ENCODE measurements at places on chromosomes 2 and 18.

GRCh38 chr2:241534293-241534692, 24.3 kb upstream of the BOK start:
- no peak for DNase-seq

DNA sequence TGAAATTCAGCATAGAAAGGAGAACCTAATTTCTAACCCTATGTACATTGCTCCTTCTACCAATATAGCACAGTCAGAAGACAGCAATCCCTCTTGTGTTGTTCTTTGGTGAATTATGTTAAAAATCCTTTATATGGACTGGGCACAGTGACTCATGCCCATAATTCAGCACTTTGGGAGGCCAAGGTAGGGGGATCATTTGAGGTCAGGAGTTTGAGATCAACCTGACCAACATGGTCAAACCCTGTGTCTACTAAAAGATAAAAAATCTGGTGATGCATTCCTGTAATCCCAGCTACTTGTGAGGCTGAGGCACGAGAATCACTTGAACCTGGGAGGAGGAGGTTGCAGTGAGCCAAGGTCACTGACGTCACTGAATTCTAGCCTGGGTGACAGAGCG, 195.6 kb downstream of the TMX3 start:
- no peak for DNase-seq

- no peak for DNase-seq
Observed at GRCh38 chr2:7073901-7074300, 156.7 kb downstream of the RNF144A start.

GRCh38 chr2:234252772-234253171, 202.3 kb downstream of the SPP2 start:
- DNase-seq: no peak

GRCh38 chr2:168518555-168519066, 62.5 kb downstream of the CERS6 start:
- DNase-seq: peak; percentile 52

DNA sequence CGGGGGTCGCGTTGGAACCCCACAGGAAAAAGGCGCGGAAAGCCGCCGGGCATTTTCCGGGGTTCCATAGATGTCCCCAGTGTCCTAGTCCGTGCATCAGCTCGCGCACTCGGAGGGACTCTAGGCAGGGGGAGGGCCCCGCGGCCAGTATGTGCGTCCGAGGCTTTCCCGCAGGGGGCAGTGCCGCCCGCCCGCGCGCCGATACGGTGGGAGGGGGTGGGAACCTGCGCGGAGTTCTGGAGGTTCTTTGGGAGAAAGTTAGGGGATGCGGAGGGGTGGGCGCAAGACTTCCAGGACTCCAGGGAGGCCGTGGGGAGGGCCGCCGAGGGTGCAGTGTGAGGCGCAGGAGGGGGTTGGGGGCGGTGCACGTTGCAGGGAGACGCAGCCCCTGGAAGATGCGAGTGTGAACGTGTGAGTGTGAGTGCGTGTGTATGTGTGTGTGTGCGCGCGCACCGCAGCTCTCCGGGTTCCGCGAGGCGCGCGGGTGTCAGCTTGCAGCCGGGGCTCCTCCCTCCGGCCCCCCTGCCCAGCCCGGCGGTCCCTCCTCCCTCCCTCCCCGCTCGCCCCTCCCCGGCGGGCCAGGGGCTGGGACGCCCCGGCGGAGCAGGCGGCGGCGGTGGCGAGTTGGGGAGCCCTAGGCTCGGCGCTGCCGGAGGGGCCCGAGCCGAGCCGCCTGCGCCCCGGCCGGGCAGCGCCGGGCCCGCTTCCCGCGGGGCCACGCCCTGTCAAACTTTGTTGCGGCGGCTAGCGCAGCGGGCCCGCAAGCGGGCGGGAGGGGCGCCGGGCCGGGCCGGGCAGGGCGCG, at the start of gene TCF7L1:
Gene TCF7L1 (plus strand): TSS at position 559 of the 804 bp plus-strand sequence. CDS start 293 bp downstream, outside the sequence.
- peak; percentile 83 for DNase-seq

DNA sequence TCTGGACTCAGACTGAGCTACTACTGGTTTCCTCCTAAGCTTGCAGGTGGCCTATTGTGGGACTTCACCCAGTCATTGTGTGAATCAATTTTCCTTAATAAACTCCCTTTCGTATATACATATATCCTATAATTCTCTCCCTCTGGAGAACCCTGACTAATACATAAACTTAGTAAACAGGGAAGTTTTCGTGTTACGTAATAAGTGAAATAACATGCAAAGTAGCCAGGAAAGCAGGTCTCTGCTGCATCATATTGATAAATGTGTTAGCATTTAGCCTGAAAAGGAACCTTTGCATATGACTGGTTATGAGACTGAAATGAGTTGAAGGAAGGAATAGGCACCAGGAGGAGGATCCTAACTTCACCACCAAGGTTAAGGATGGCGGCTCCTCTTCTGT, 527.2 kb upstream of the FAM98A start:
- no peak for DNase-seq

DNA sequence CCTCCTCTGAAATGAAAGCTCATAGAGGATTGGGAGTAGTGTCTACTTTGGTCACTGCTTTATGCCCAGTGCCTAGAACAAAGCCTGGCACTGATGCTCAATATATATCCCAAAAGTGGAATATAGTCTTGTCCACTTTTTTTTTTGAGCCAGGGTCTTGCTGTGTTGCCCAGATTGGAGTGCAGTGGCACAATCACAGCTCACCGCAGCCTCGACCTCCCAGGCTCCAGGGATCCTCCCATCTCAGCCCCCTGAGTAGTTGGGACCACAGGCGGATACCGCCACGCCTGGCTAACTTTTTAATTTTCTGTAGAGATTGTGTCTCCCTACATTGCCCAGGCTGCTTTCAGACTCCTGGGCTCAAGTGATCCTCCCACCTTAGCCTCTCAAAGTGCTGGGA, 3.8 kb downstream of the FKBP7 start:
- DNase-seq: no peak

- peak; percentile 22 for DNase-seq
Observed at GRCh38 chr2:64863097-64863820, 125.9 kb upstream of the SLC1A4 start.

- DNase-seq: no peak
Observed at GRCh38 chr18:45104049-45104395, 423.3 kb downstream of the SETBP1 start.

- peak; percentile 82 for DNase-seq
Observed at GRCh38 chr2:235106874-235107639, 155.2 kb downstream of the SH3BP4 start.

GRCh38 chr2:99404039-99404796, 67.0 kb downstream of the EIF5B start:
- no peak for DNase-seq

GRCh38 chr2:5849562-5849961, 157.4 kb downstream of the SOX11 start:
- no peak for DNase-seq

DNA sequence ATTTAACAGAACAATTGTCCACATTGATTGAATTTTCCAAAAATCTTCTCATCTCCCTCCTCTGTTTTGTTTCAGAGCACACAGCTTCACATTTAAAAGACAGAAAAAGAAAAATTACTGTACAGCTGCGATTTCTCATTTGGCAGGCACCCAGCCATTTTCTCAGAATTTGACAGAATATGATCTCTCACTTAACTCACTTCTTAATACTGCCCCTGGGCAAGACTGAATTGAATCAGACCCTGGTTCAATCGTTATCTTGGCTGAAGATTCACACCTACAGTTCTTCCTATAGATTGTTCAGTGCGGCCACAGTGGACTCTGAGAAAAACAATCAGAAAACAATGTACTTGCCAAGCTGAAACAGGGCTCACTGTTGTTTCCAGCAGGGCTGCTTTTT, 90.2 kb upstream of the LHCGR start:
- DNase-seq: no peak

- DNase-seq: no peak
Observed at GRCh38 chr2:67896076-67896475, 166.7 kb downstream of the C1D start.

DNA sequence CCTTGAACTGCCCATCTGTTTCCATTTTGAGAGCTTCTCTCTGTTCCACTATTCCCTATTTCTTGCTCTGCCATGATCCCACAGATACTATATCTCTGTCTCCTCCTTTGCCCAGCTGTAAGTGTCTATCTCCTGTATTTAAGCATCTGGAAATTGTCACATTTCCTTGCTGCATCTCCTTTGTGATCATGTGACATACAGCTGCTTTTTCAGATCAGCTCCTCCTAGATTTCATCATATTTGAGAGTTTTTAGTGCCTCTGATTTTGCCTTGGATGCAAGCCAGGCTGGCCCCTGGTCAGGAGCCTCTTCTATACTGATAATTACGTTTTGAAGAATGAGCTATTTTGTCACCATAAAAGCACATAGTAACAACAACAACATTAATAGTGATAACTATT, 131.7 kb upstream of the TNP1 start:
- DNase-seq: no peak

DNA sequence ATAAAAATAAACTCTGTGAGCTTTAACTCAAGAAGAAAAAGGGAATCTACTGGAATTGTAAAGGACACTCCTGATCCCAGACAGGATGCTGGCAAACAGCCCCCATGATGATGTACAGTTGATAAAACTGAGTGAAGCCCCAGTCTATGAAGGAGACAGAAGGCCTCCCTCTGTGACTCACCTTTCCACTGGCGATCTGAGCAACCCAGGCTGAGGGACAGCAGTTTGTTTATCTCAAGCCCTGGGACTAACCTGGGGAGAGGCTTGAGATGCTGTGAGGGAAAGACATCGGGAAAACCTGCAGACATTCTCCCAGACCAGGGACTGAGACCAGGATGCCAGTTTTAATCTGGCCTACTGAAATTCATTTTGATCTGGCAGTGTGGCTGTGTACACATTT, 104.5 kb upstream of the CDH2 start:
- no peak for DNase-seq

GRCh38 chr2:50535256-50535655, 496.7 kb downstream of the NRXN1 start:
- no peak for DNase-seq

DNA sequence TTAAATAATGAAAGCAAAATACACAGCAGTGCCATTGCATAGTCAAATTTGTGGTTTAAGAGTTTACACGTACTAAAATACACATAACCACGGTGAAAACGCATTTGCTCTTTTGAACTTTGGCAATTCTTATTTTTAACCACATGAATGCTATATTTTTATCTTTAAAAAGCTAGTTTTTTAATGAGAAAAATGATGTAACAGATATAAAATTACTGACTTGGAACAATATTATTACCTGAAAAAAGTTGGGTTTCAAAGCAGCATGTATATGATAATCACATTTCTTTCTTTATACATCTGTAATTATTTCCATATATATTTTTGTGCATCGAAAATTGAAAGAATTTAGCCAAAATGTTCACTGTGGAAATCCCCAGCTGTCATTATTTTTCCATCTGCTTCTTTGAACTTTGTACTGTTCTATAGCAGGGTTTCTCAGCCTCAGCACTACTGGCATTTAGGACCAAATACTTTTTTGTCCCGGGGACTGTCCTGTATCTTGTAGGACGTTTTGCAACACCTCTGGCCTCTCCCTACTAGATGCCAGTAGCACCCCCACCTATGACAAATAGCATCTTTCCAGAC, 75.9 kb upstream of the CAB39 start:
- DNase-seq: no peak

- DNase-seq: no peak
Observed at GRCh38 chr2:142315346-142315745, 184.5 kb upstream of the LRP1B start.

- DNase-seq: no peak
Observed at GRCh38 chr2:74910245-74910644, 48.2 kb upstream of the POLE4 start.

DNA sequence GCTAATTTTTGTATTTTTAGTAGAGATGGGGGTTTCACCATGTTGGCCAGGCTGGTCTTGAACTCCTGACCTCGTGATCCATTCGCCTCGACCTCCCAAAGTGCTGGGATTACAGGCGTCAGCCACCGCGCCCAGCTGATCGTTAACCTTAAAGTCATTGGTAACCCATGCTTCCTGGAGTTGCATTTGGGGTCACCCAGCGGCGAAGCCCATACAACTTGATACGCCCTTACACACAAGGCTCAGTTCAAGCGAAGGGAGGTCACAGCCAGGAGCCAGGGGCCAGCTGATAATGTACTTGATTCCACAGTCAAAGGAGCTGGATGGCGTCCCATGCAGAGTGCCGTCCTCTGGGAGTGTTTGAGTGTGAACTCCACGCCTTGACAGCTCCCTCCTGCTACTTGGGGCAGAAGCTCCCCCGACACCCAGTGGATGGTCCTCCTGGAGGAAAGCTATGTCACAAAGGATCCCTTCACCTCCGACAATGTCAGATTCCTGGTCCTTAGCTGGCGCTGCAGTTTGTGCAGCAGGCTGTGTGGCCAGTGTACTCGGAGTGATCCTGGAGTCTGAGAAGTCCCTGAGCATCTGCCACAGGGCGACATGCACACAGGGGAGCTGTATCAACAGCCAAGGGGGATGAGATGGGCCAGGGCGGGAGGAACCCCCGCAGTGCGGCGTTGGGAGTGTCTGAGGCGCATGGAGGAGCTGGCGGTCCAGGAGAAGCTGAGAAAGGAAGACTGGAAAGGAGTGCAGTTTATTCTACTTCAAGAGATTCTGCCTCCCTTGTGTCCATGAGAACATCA, 7.9 kb downstream of the CLHC1 start:
- no peak for DNase-seq

DNA sequence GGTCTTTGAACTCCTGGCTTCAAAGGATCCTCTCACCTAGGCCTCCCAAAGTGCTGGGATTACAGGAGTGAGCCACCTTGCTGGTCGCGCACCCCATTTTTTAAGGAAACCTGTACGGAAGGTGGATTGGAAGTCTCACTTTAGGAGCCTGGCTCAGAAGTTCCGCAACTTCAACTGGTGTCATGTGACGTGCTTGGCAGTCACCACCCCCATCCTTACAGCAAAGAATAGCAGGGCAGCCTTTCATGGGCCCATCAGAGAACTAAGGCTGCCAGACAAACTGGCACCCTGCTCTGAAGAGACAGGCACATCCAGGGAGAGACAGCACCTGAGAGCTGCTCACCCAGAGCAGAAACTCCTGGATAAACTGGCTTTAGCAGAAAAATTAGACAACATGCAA, 3.3 kb upstream of the SLC66A2 start:
- DNase-seq: no peak

DNA sequence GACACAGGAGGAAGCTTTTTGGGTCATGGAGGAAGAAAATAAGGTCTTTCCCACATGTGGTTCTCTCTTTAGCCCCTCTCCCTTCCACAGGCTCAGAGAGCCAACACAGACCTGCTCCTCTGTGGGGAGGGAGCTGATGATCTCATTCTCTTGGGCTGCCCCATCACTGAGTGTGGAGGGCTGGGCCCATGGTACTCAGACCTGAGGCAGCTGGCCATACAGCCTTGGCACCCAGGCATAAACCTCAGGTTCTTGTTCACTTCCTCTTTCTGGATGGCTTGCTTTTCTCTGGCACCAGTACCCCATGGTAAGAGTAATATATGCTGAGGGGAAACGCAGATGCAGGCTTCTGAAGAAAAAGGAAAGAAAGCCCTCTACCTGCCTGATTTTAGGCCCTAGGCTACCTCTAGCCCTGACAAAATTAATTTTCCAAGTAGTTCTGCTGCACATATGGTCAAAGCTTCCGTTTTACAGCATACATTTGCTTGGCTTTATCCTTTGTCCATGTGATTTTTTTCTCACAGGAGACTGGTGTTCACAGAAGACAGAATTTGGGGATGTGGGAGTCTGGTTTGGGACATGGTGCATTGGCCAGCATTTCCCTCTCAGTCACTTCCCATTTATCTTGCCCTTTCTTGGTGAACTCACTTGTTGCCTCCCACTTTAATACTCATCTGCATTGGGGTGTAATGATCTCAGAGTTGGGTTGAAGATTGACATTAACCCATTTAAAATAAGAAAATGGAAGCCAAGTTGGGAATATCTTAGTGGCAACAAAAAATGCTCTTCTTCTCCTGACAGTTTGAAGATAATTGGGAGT, 11.1 kb downstream of the DHRS9 start:
- DNase-seq: no peak

GRCh38 chr2:168314236-168314635, 66.8 kb upstream of the STK39 start:
- no peak for DNase-seq
